ENCODE measurements at places on chromosomes 5 and 9.

- no peak for DNase-seq
Observed at GRCh38 chr9:76403352-76403751, 9.1 kb upstream of the RFK start.

DNA sequence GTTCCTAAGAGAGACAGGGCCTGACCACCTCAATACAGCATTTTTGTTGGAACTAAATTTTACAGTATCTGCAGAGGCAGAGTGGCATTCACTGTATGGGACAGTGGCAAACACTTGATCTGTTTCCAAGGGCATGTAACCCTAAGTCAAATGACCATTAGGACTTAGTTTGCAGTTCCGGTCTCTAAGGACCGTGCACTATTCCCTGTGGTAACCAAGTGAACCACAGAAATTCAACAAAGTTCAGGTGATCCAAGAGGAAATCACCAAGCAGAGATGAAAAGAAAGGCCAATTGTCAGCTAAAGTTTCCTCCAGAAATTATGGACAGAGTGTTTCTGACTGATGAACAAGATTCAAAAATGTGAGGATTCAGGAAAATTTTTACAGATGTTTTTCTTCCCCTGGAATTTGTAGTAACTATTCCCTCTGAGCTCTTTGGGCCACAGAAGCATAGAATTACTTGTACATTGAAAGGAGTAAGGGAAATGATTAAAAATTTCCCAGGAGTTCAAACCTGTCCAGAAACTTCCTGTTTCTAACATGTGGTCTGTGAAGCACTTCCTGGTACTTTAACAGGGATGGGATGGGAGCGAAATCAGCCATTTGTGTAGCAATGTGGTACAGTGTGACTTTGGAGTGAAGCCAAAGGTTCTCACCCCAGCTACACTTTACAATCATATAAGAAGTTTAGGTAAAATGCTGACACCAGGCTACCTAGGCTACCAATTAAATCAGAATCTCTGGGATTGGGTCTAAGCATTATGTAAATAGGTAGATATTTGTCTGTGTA lies 266.1 kb upstream of the MAP3K1 start:
- DNase-seq = no peak

DNA sequence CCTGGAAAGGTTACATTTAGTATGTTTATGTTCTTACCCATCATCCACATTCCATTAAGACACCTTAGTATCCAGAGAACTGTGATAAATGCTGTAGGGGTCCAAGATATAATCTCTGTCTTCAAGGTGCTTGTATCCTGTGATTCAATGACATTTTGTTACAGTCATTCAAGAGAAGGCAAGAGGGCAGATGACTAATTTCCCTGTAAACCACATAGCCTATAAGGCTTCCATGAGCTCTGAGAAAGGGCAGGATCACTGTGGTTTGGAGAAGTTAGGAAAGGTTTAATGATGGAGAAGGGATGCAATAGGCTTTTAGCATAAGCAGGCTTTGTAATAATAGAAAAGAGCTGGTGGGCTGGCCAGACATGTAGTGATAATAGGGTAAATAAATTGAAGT lies 40.0 kb downstream of the PAPPA start:
- DNase-seq = no peak

DNA sequence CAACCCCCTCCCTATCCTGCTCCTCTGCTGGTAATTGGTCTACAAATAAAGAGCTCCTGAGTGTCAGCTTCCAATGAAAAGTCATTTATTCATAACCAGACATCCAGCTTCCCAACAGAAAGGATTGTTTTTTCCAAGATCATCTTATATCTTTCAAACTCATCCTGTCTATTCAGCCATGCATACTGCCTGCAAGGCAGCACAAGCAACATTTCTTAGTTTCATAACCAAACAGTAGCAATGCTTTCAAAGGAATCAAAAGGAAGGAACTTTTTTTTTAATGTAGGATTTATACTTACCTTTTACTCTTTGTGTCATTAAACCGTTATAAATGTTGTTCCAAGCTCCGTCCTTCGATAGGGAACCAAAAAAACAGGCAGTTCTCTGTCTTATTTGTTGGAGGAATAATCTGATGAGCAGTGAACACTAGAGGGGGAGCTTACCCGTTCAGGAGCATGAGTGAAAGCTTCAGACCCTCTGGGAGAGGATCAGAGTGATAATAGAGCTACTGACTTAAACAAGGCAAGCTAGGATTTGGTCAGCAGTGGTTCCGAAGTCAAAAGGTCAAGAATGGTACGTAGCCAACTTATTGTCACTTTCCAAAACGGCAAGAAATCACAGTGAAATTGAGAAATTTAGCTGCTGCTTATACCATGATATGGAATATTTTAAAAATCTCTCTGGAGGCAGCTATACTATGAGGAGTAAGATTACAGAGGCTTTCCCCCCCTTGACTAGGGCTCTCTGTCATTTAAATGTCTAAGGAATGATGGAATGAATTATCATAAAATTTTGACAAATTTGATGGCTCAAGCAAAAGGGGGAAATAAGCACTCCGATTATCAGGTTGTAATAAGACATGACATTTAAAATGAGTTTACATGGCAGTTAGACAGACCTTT lies 892.9 kb downstream of the NR2F1-AS1 start:
- DNase-seq = no peak

DNA sequence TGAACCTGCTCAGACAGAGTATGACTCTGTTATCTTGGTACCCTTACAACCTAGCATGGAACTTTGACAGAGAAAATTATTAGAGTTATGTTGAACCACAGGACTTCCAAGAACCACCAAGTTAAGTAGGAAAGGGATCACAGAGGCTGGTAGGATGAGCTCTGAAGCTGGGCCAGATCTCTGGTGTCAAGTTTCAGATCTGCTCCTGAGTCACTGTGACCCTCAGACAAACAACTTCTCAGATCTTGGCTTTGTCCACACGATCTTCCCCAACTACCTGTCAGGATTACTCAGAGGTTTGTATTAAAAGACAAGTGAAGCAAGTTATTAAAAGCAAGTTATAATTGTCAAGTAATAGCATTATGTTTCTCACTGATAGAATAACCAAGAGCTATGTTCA lies 189.0 kb downstream of the SEC61B start:
- DNase-seq = no peak
